ENCODE measurements at places on chromosomes 12 and 14. TPM values are rescaled to one million over a fixed set of nuclear protein-coding genes. Genes with fewer than 3 reads are reported as not detected.

Gene ATP23
- total RNA-seq = 16.2 TPM

Gene CLEC4E
- total RNA-seq = 5.1 TPM

Gene CLEC2D
- total RNA-seq = 3.7 TPM

Gene KLRD1
- total RNA-seq = 0.63 TPM

Gene KRT80
- total RNA-seq = 0.11 TPM

Gene KRT75
- not detected for total RNA-seq

Gene NYNRIN
- 21.2 TPM for total RNA-seq

Gene FIGNL2
- 0.42 TPM for total RNA-seq

Gene RNU4-1
- total RNA-seq = not detected

Gene C12orf54
- total RNA-seq = not detected

Gene WDHD1
- total RNA-seq = 4.2 TPM

Gene ESPL1
- 2.0 TPM for total RNA-seq

Gene DACT1
- 5.0 TPM for total RNA-seq

Gene SERPINA9
- total RNA-seq = not detected

Gene HIP1R
- 38.3 TPM for total RNA-seq

Gene BCL2L14
- total RNA-seq = not detected

Gene SERPINA3
- total RNA-seq = 248 TPM

Gene VAMP1
- 7.5 TPM for total RNA-seq

Gene CNPY2
- 48.8 TPM for total RNA-seq

Gene PXMP2
- 39.7 TPM for total RNA-seq

Gene TDRD9
- 2.9 TPM for total RNA-seq

Gene DDX54
- 52.7 TPM for total RNA-seq

Gene DHRS2
- total RNA-seq = 0.63 TPM

Gene PPP1R3E
- total RNA-seq = 6.3 TPM

Gene CELA1
- total RNA-seq = not detected

Gene ST8SIA1
- total RNA-seq = 13.6 TPM

Gene ZNF705A
- not detected for total RNA-seq

Gene ASB2
- 103 TPM for total RNA-seq

Gene DEPDC4
- 0.50 TPM for total RNA-seq

Gene WIF1
- total RNA-seq = not detected

Gene CYP46A1
- 1.5 TPM for total RNA-seq

Gene MYO1H
- total RNA-seq = not detected

Gene VCPKMT
- total RNA-seq = 4.4 TPM

Gene CLEC4D
- total RNA-seq = not detected

Gene ENDOU
- total RNA-seq = not detected

Gene BDKRB2
- 7.3 TPM for total RNA-seq

Gene PRH2
- not detected for total RNA-seq

Gene OTOGL
- 0.83 TPM for total RNA-seq

Gene ACSM4
- not detected for total RNA-seq

Gene SERPINA1
- total RNA-seq = 20.2 TPM

Gene JAG2
- 16.6 TPM for total RNA-seq

Gene TAS2R19
- 3.5 TPM for total RNA-seq

Gene RHOJ
- 11.0 TPM for total RNA-seq

Gene COCH
- total RNA-seq = 2.7 TPM

Gene COX8C
- total RNA-seq = not detected

Gene PRIMA1
- 18.7 TPM for total RNA-seq

All from esophagus muscularis mucosa (tissue), 4 donors.